HT-29 (cell line): ENCODE measurements at places on chromosomes 5 and 9. TPM values are rescaled to one million over a fixed set of nuclear protein-coding genes. Genes with fewer than 3 reads are reported as not detected.

TEX48 gene
- not detected in 2 replicates for total RNA-seq

NEUROG1 gene
- not detected in 2 replicates for total RNA-seq

HARS2 gene
- total RNA-seq = 20.4 and 24.0 TPM in 2 replicates

N4BP3 gene
- 0.39 and 0.81 TPM in 2 replicates for total RNA-seq

CARD9 gene
- total RNA-seq = 98.9 and 116 TPM in 2 replicates

CDO1 gene
- total RNA-seq = not detected in 2 replicates

SLC4A9 gene
- 0.08 and 0.86 TPM in 2 replicates for total RNA-seq

ZNF454 gene
- total RNA-seq = not detected in 2 replicates

GABRP gene
- total RNA-seq = 7.4 and 11.0 TPM in 2 replicates

TPD52L3 gene
- not detected in 2 replicates for total RNA-seq

OR13F1 gene
- total RNA-seq = not detected in 2 replicates

ZNF354C gene
- not detected in 2 replicates for total RNA-seq

RAI14 gene
- 27.2 and 36.3 TPM in 2 replicates for total RNA-seq

GPR21 gene
- total RNA-seq = 0.44 TPM in 1 of 2 replicates, not detected in the other

EQTN gene
- 0.18 TPM in 1 of 2 replicates, not detected in the other for total RNA-seq

F2R gene
- 30.3 and 43.6 TPM in 2 replicates for total RNA-seq

KIAA0825 gene
- 0.03 and 0.23 TPM in 2 replicates for total RNA-seq

MLANA gene
- total RNA-seq = not detected in 2 replicates

ADAM19 gene
- total RNA-seq = 9.3 and 11.2 TPM in 2 replicates

PIP5K1B gene
- 1.1 and 1.2 TPM in 2 replicates for total RNA-seq

C5orf15 gene
- total RNA-seq = 25.0 and 32.2 TPM in 2 replicates

GALNT12 gene
- total RNA-seq = 39.1 and 53.2 TPM in 2 replicates

EIF4E1B gene
- not detected in 2 replicates for total RNA-seq

UBAP1 gene
- 19.1 and 22.4 TPM in 2 replicates for total RNA-seq

OTP gene
- total RNA-seq = not detected in 2 replicates

F2RL1 gene
- 52.8 and 61.7 TPM in 2 replicates for total RNA-seq

TXNDC8 gene
- not detected in 2 replicates for total RNA-seq

SARDH gene
- total RNA-seq = 2.5 and 2.7 TPM in 2 replicates

SPATA31E1 gene
- total RNA-seq = not detected in 2 replicates

MEGF10 gene
- not detected in 2 replicates for total RNA-seq

SPATA9 gene
- total RNA-seq = not detected in 2 replicates

C5orf58 gene
- total RNA-seq = not detected in 2 replicates

PCSK5 gene
- 33.7 and 33.8 TPM in 2 replicates for total RNA-seq

KIF12 gene
- total RNA-seq = 36.4 and 41.0 TPM in 2 replicates

ADAMTS16 gene
- total RNA-seq = not detected in 2 replicates

SPINK4 gene
- 1.3 TPM in 1 of 2 replicates, not detected in the other for total RNA-seq

VAV2 gene
- total RNA-seq = 19.6 and 20.3 TPM in 2 replicates

SOX30 gene
- total RNA-seq = 0.15 and 0.37 TPM in 2 replicates

DND1 gene
- 2.7 and 2.9 TPM in 2 replicates for total RNA-seq

PPIC gene
- 23.3 and 26.3 TPM in 2 replicates for total RNA-seq

LRRC19 gene
- 0.08 TPM in 1 of 2 replicates, not detected in the other for total RNA-seq

ENG gene
- 6.1 and 6.4 TPM in 2 replicates for total RNA-seq

CCL28 gene
- total RNA-seq = 2.2 and 4.2 TPM in 2 replicates

FNBP1 gene
- total RNA-seq = 2.4 and 3.1 TPM in 2 replicates

IFNA21 gene
- not detected in 2 replicates for total RNA-seq

QSOX2 gene
- 31.7 and 34.5 TPM in 2 replicates for total RNA-seq

IRX1 gene
- total RNA-seq = not detected in 2 replicates

KIF4B gene
- total RNA-seq = not detected in 2 replicates

SAPCD2 gene
- 217 and 239 TPM in 2 replicates for total RNA-seq

SCGB3A2 gene
- total RNA-seq = not detected in 2 replicates

BSPRY gene
- total RNA-seq = 31.5 and 34.1 TPM in 2 replicates

TAF11L10 gene
- not detected in 2 replicates for total RNA-seq

IFNA13 gene
- total RNA-seq = not detected in 2 replicates

OR1Q1 gene
- not detected in 2 replicates for total RNA-seq

TNC gene
- 0.46 and 1.3 TPM in 2 replicates for total RNA-seq

TMEM215 gene
- total RNA-seq = not detected in 2 replicates

GARIN3 gene
- total RNA-seq = not detected in 2 replicates

IRX2 gene
- total RNA-seq = 19.6 and 23.1 TPM in 2 replicates
